ENCODE measurements at places on chromosomes 7 and 10.

DNA sequence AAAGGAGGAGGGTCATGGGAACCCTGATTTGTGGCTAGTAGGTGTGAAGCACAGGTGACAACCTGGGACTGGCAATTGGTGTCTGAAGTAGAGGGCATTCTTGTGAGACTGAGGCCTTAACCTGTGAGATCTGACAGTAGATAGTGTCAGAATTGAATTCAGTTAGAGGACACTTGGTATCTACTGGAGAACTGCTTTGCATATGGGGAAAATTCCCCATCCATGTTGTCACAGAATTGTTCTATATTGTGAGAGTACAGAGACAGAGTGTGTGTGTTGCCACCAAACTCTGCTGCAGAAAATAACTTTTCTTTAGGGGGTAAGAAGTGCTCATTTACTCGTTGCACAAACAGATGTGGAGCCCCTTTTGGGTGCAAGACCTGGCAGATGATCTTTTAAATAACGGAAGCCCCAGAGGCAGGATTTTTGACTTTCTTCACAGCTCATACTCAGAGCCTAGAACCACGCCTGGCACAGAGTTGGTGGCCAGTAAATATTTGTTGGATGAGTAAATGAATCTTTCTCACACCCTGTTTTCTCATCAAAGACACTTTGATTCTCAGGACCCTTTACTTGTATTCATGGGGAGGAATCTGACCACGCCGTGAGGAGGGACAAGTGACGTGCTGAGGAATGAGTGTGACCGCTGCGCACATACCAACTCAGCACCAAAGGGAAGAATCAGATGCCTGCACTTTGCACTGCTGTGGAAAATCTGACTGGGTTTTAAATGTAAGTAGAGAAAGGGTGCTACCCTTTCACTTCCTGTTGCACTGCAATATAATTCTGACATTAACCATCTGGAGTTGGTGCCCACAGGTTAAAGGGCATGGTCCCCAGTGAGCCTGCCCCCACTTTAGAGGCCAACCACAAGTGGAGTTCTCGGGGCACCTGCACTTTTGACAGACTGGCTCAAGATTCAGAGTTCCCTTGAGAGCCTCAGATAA is 39.2 kb upstream of the SDHAF3 start:
- DNase-seq, result no peak

- no peak for DNase-seq
Measured at GRCh38 chr7:50112250-50112649, 19.2 kb upstream of the ZPBP start.

GRCh38 chr7:33727315-33727714 is 178.0 kb upstream of the BMPER start:
- no peak for DNase-seq

- no peak for DNase-seq
Measured at GRCh38 chr7:34247468-34247867, 342.1 kb downstream of the BMPER start.

GRCh38 chr10:35912615-35913569 is 270.8 kb upstream of the FZD8 start:
- no peak for DNase-seq
